Inflammatory macrophage (primary cell): ENCODE measurements at places on chromosomes 2 and 18.

DNA sequence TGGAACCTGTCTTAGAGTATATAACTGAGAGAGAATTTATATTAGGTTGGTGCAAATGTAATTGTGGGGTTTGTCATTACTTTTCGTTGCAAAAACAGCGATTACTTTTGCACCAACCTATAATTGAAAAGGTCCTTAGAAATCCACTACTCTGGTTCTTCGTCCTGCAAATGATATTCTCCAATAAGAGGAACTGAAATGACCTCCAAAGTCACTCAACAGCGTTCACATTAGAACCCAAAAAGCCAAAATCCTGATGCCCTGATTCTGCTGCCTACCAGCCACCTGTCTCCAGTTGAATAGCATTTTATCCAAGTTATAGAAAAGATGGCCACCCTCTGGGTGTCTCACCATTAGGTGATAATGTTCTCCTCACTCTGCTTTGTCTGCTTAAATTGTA is 230.6 kb downstream of the SETBP1 start:
- no peak for DNase-seq

GRCh38 chr2:157190151-157190550 is 67.4 kb upstream of the GALNT5 start:
- no peak for DNase-seq

DNA sequence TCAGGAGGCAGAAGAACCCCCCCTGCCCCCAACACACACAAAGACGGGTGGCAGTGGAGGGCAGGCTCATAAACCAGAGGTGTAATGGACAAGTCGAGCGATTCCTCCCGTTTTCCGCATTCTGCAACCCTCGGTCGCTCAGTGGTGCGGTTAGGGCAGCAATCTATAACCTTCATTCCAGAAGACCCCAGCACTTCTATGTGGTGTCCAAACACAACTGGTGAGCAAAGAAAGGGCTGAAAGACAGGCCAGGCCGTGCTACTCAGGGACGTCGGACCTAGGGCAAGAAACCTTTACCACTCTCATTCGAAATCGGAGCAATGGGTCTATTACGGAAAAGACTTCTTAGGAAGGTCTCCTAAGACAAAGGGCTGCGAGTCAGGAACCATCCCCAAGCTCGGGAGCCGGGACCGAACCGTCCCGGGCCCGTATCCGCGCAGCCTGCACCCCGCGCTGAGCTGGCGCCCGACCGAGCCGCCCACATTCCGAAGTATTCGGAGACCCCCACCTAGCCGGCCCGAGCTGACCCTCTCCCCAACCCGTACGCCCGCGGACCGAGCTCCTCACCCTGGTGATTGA is 568 bp downstream of the ARL5A start:
- peak; percentile 19 for DNase-seq

DNA sequence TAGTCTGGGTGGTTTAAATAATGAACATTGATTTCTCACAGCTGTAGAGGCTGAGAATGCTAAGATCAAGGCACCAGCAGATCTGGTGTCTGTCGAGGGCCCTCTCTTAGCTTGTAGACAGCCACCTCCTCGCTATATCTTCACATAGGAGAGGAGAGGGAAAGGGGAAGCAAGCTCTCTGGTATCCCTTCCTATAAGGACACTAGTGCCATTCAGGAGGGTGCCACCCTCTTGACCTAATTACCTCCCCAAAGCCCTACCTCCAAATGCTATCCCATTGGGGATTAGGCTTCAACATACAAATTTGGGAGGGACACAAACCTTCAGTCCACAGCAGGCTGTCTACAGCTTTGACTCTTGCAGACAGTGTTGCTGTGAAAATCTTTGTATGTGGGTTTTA is 76.7 kb downstream of the BOLA3 start:
- DNase-seq: peak; percentile 17

DNA sequence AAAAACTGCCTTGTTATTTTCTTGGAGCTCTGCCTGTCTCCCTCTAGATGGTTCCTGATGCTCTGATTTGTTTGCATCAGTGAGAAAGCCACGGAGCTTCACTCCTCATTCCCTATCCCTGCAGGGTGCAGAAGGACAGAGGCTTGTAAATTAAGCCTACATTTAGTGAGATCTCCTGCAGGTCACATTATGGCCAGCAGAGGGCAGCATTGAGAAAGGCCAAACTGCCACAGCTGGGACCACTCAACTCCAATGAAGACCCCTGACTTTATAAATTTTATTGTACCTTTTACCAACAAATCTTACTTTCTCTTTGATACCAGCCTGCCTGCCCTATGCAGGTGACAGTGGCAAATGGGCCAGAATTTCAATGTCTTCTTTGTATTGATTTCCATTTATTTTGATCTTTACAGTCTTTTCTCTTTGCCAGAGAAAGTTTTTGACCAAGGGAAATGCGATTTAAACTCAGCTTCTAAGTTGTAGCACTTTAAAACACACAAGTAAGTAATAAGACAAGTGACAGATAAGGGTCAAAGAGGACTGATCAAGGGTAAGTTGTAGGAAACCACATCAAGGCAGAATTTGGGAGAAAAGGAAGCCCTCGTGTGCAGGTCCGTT is 1029.1 kb upstream of the KLHL29 start:
- DNase-seq: peak; percentile 38

DNA sequence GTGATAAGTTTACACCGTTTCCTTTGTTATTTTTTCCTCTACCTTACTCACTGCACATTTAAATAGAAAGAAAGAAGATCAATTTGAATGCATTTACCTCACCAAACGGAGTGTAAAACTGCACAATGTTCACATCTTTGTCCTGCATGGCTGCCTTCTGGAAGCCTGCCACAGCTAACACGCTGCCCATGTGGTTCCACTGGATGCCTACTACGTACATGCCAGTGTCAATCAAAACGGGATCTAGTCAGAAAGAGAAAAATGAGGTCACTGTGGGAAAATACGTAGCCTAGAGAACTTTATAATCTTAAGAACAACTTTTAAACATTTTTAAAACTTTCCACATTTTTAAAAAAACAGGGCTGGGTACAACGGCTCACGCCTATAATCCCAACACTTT is 16.4 kb downstream of the WDR35 start:
- no peak for DNase-seq

DNA sequence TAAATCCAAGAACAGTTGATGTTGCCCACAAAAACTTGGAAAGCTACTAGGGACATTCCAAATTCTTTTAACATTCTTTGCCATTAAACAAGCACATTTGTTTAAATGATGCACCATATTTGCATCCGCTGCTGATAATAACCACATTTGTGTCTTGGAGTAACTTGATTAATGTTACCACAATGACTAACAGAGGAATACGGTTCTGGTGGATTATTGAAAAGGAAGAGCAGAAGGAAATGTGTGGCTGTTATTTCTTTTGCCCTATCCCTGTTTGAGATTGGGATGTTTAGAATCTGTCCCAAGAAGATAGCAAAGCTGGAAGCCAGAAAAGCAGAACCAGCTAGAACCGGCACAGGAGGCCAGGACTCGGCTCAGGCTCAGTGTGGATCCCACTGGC is 39.2 kb upstream of the RASGRP3 start:
- DNase-seq: no peak

DNA sequence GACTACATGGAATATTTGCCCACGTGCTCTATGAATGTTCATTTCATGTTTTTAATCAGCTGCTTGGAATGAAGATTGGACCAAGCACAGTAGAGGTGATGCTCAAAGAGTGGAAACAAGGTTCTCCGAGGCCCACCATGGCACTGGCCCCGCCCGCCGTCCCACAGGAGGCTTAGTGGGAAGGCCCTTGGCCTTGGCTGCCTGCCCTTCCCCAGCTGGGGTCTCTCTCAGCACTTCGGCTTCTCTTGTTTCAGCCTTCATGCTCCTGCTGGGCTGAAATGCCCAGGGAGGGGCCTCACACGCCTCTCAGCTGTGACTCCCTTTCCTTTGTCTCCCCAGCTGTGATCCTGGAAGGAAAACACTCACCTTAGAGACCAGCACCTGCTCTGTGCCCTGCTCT is 833.2 kb downstream of the GALR1 start:
- DNase-seq: no peak

GRCh38 chr2:9335322-9335832 is 88.0 kb downstream of the ITGB1BP1 start:
- DNase-seq: peak; percentile 42

- no peak for DNase-seq
Measured at GRCh38 chr2:171979103-171979502, 20.6 kb upstream of the METAP1D start.

DNA sequence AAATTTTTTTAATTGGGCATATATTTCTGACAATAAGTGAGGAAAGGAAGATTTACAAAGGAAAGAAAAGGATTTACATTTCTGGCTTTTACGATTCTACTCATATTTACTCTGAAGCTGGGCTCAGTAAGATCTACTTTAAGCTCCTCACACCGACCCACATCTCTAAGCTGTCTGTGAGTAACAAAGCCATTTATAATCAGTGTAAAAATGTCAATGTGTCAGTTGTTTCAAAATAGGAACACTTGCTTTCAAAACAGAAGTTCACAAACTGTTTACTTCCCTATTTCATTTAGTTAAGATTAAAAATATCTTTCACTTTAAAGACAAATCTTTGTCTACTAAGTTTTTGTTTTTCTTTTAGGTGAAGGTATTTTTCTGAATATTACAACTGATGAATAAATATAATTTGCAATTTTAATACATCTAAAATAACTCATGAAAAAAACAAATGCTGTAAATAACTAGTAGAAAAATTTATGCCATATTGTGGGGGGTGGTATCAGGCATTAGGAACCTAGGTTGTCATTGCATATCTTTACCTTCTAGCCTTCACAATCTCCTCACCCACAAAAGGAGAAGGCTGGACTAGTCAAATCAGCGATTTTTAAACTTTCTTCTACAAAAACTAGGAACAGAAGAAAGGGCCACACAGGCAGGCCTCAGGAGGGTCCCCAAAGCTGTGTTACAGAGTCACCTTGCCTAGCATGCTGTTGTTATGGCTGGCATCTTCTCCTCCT is 64.5 kb downstream of the TMEM131 start:
- peak; percentile 82 for DNase-seq

DNA sequence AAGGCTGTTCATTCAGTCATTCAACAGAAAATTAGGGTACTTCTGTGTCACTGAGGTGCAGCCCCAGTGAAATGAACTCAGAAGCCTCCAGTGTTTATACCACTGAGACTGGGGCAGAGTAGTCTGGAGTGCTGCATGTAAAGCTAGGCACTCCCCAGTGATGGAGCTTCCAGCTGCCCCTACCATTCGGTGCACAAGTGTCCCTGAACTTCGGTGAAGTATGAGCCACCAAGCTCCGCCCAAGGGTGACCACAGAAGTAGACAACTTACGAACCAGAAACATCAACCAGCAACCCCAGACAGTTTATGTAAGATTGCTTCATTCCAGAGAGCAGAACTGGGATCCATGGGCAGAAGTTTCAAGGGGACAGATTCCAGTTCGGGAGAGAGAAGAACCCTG is 70.6 kb upstream of the FOSL2 start:
- DNase-seq: no peak

DNA sequence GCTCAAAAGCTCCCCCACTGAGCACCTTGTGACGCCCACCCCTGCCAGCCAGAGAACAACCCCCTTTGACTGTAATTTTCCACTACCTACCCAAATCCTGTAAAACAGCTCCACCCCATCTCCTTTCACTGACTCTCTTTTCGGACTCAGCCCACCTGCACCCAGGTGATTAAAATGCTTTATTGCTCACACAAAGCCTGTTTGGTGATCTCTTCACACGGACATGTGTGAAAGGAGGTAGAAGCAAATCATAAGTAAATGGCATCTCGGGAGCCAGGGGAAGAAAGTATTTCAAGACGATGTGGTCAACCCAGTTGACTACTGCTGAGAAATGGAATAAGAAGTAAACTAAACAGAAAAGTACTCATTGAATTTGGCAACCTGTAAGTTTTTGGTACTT is 11.2 kb upstream of the NCKAP1 start:
- DNase-seq: no peak

DNA sequence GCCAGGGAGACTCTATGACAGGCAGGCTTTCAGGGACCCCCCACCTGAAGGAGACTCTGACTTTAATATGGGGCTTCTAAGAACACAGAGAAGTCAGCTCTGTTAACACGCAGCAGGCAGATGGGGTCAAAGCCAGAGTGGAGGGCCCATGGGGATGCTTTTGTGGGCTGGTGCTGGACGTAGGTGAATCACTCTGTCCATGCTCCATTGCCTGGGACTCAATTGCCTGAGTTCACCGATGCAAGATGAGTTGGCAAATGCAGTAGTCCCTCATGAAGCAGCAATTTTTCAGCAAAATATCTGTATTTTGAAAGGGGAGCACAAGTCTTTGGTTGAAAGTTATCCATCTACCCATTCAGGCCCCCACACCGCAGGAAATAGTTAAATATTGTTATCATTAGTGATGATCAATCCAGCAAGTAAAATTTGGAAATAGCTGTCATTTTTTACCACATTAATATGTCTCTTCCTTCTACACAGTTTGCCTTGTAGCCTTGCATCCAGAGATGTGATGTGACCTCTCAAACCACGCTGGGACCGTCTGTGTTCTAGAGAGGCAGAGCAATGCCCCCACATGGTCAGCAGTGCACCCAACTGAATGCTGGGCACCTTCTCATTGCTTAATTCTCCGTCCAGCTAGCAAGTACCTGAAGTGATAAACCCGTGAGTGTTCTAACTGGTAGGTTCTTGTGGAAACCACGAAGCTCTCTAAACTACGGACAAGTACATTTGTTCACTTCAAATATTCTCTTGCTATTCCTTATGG is 34.8 kb upstream of the FAM110C start:
- no peak for DNase-seq

GRCh38 chr2:238924032-238924431 is 76.1 kb downstream of the TWIST2 start:
- DNase-seq: no peak

- DNase-seq: no peak
Measured at GRCh38 chr18:45850021-45850420, 24.5 kb downstream of the SIGLEC15 start.

DNA sequence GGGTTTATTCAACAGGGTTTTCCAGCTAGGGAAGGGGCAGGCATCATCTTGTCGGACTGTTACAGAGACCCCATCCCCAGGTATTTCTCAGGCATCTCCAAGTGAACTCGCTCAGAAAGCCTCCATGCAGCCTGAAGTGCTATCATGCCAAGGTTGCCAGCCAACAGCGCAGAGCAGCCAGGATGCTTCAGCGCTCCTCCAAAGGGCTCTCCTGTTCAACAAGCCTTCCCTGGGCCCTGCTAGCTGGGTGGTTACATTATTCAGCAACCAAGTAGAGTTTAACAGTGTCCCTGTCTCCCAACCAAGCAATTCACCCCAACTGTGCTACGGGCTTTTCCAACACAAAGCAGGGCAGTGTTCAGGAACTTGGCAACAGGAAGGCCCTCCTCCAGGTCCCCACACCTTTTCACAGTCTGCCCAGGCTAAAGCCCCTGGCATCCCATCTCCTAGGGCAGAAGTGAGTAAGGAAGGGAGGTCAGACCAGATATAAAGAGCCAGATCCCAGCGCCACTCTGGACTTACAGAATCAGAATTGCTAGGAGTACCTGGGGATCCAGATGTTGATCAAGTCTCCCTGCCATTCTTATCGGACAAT is 52.9 kb downstream of the ZBTB7C start:
- no peak for DNase-seq

DNA sequence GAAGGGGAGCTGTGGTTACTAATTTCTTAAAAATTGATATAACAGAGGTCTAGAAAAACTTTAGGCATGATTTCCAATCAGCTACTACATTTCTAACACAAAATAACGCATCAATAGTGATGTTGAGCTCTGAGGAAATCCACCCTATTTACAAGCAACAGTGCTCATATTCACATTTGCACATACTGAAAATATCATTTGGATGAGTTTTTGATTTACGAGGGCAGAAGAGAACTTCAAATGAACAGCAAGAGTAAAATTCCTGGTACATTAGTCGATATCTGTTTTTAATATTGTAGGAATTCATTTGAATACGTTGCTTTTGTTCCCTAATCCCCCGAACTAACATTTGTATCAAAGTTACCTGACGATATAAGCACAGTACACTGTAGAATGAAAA is 761.0 kb upstream of the POU3F3 start:
- no peak for DNase-seq

GRCh38 chr2:227932403-227932802 is 61.0 kb downstream of the DAW1 start:
- no peak for DNase-seq
